ENCODE measurements at places on chromosomes 1 and 21.

DNA sequence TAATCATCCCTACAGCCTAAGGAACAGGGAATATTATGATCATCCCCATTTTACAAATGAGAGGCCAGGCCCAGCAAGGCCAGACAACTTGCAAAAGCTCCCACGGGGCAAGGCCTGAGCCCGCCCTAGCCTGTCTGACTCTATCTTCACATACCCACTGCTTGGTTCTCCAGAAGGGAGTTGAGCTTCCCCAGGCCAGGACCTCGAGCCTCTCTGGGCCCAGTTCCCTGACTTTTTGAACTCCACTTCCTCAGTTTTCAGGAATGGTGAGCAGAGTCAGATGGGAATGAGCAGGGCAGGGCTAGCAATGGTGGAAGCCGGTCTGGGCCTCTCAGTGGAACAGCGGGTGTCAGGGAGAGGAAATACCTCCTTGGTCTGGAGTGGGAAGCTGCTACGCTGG, 39.3 kb downstream of the CACNA1S start:
- no peak for DNase-seq

DNA sequence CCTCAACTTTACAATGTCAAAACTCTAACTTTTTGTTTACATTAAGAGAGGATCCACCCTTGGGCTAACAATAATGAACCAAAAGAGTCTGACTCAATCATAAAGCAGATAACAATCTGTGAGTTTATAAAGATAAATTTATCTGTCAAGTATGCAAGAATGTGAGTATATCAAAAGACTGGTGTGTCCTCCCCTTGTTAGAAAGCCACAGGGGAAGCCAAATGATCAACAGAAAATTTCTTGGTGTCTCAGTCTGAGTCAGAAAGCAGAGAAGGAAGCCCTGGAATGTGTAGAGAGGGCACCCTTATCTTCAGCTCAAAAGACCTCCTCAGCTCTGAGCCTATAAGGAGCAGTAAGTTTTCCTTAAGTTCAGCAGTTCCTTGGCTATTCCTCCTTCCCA, 13.9 kb upstream of the PDIK1L start:
- DNase-seq = no peak

DNA sequence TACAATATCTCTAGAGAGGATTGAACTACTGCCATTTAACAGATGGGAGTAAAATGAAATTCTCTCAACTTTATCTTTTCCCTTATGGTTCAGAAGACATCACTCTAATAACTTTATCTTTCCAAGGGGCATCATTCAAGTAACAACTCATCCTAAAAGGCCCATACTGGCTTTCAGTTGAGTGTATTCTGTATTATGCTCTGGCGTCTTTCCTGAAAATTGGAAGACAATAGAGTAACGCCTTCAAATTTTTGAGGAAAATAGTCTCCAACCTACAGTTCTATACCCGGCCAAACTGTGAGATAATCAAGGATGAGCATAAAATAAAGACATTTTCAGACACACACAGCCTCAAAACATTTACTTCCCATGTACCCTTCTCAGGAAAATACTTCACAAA, 103.3 kb downstream of the RERE start:
- no peak for DNase-seq

DNA sequence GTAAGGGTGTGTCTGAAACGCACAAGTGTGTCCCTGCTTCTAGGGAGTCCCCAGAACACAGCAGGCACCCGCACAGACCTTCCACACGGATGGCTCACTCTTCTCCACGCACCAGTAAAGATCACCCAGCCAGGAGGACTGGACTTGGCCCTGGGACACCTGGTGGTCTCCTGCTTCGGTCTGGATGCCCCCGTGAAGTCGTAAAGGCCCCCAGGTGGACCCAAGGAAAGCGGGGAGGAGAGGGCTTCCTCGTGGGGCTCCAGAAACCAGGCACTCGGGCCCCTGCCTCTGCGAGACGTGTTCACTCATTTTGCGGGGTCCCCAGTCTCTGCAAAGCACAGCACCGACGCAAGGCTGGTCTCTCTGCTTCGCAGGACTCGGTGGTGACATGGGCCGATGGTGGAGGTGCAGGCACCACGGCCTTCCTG, 20.2 kb upstream of the COL6A2 start:
- no peak for DNase-seq

- DNase-seq = peak; percentile 67
Measured at GRCh38 chr1:41919764-41920397, 1.2 kb upstream of the HIVEP3 start.

DNA sequence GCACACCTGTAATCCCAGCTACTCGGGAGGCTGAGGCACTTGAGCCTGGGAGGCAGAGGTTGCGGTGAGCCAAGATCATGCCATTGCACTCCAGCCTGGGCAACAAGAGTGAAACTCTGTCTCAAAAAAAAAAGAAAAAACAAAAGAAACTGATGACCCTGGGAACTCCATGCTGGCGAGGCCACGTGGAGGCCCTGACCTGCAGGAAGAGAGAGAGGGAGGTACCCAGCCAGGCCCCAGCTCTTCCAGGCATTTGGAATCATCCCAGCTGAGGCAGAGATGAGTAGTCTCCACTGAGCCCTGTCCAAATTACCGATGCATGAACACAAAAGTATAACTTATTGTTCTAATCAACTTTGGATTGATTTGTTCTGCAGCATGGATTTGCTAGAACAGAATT, 132.0 kb upstream of the ZBTB40 start:
- no peak for DNase-seq

- DNase-seq = no peak
Measured at GRCh38 chr1:2258122-2258681, 30.1 kb downstream of the SKI start.

DNA sequence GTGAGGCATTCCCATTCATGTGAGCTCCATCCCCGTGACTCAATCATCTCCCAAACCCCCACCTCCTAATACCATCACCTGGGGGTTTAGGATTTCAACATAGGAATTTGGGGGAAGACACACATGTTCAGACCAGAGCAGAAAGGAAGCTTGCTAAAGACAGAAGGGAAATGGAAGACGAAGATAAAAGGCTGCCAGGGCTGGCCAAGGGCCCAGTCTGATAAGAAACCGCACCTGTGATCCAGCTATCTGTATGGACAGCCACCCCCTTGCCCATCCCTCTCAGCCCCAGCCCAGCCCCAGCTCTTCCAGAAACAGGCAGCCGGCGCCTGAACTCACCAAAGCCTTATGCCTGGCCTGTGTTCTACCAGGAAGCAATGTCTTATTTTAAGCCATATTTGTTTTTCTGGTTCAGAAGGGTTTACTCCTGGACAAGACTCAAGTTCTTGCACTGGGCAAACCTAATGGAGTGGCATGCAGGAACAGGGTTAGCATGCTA, 198.4 kb upstream of the VAMP3 start:
- no peak for DNase-seq

- no peak for DNase-seq
Measured at GRCh38 chr1:52668711-52669110, 29.4 kb downstream of the COA7 start.

DNA sequence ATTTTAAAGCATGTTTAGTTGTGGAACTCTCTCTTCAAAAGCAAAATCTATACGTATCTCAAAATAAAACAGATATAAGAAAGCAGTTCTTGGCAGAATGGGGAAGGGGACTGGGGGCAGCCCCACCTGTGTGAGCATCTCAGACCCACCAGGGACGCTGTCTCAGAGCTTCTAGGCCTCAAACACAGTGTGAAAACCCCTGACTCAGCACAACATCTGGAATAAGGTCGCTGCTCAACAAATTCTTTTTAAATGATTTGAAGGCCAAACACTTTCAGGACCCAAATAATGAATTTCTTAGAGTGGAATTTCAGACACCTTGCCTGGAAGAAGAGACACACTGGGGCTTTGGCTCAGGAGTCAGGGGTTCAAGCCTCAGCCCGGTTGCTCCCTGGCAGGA, 27.1 kb upstream of the GRHL3 start:
- no peak for DNase-seq

DNA sequence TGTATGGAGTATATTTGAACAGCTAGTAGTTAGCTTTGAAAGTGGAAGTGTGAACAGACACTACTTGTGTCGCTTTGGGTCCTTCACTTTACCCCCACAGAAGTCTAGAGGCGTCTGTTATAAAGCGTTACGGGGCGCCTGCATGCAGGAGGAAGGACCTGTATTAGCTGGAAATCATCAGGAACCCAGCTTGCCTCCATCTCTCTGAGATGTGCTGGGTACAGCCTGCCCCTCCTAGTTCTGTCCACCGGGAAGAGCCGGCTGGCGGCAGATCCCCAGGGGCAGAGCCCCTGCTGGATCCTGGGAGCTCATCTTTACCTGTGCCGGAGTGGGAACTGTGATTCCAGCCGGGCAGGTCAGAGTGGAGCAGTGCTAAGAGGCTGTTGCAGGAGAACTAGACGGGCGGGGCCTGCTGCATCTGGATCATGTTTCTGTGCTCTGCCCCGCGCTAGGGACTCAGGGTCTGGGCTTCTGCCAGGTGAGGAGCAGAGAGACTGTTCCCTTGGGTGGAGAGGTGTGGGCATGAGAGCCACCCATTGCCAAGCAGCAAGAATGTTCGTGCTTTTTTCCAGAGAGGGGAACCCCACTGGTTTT, 22.3 kb upstream of the SPSB1 start:
- no peak for DNase-seq

DNA sequence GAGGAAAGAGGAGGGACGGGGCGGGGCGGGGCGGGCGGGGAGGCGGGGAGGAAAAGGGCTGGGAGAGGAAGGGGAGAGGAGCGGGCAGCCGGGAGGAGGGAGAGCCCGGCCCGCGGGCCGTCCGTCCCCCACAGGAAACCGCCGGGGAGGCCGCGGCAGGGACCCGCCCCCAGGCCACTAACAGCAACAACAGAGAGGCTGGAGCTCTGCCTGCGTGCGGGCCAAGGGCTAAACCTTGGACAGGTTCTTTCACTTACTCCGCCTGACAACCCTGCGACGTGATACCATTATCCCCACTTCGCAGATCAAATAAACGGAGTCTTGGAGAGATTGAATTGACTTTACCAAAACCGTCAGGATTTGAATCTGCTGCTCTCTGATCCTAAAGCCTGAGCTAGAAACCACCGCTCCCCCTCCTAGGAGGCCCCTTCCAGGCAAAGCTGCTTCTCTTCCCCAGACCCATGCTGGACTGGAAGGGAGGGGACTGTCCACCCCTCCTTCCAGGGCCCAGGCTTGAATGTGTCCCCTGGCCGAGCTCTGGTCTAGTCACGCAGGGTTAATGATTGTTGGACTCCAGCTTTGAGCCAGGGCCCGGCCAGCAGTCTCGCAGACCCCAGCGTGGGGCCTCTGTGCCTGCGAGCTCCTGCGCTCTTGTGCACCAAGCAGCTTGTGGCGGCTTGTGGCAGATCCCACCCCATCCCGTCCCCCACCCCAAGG, at the start of gene EVA1B:
Gene EVA1B, minus strand, starts transcription at position 10 of the 717 bp plus-strand sequence. CDS start 608 bp downstream, outside the sequence.
- DNase-seq = peak; percentile 37

DNA sequence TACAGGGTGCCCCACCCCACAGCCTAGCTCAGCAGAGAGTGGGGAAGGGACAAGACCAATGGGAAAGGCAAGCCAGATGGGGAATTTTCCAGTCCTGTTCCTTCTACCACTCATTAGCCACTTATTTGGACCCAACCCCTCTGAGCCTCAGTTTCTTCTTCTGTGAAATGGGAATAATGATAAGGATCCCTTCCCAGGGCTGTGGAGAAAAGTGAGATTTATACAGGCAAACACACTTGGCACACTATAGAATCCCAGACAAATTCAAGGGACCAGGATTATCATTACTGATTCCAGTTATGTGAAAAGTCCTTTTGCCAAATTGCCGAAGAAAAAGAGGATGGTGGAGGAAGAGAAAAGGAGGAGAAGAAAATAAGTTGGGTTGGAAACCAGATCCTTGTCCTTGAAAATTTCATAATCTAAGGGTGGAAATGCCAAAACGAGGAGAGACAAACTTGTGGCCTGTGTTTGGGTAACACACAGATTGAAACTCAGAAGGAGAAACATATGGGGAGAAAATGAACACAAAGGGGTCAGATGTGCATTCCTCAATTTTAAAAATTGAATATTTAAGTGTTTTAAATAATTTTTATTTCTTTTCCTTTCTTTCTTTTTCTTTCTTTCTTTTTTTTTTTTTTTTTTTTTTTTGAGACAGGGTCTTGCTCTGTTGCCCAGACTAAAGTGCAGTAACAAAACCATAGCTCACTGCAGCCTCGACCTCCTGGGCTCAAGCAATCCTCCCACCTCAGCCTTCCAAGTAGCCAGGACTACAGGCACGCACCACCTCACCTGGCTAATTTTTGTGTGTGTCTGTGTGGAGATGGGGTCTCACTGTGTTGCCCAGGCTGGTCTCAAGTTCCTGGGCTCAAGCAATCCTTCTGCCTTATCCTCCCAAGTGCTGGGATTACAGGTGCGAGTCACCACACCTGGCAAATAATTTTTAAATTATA, 9.6 kb downstream of the CAPN2 start:
- DNase-seq = no peak

- DNase-seq = no peak
Measured at GRCh38 chr1:115210302-115210711, 121.0 kb upstream of the TSPAN2 start.

GRCh38 chr1:39214998-39215873, 10.7 kb downstream of the MACF1 start:
- peak; percentile 75 for DNase-seq

- no peak for DNase-seq
Measured at GRCh38 chr1:186139115-186139514, 235.9 kb downstream of the TPR start.

DNA sequence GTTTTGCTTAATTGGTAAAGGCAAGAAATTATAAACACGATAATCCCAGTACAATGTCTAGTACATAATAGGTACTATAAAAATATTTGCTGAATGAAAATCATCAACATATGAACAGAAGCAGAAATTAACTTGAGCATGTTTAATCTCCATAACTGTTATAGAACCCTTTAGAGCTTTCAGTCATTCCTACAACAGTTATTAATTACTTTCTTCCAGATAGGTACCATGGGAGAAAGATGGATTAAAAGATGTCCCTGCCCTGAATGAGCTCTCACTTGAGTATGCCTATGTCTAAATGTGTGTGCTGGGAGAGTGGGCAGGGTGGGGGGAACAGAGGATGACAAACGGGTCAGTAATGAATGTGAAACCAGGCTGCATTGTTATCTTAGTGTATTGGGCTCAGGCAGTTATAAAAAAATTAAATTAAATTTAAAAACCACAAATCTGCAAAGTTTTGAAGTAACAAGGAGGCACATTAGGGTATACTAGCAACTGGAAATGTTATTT, 2.4 kb downstream of the EPS15 start:
- no peak for DNase-seq

- DNase-seq = no peak
Measured at GRCh38 chr1:91537281-91537986, 36.8 kb downstream of the CDC7 start.

DNA sequence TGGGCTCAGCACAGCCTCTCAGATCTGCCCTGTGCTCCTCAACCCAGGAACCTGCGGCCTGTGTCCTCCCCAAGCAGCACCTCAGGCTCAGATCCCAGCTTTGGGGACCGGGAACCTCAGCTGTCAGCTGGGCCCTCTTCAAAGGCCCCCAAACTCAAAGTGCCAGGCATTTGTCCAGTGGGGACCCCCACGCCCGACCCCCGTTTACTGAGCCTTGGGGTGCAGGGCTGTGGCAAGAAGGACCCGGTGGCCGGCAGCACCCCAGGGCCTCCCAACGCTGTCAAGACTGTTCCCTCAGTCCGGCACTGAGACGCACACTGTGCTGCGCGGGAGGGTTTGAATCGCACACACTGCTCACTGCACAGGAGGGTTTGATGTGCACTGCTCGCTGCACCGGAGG, 35.0 kb downstream of the MORN1 start:
- no peak for DNase-seq
